ENCODE measurements at places on chromosomes 1 and 21. TPM values are rescaled to one million over a fixed set of nuclear protein-coding genes. Genes with fewer than 3 reads are reported as not detected.

RCOR3 gene
- 78.3 TPM for total RNA-seq

DNA sequence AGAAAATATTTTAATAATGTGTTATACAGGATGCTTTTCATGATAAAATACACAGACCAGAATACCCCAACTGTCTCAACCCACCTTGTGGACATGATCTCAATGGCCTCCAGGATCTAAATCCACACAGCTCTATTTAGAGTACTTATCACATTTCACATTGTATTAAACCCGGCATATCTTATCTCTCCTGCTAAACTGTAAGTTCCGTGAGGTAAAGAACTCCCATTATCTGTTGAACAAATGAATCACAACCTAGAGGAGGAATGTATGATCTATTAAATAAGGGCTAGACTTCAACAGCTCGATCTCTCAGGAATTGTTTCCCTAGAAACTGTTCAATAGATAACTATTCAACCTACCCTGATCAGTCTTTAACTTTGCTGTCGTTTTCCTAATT lies 6.9 kb downstream of the ETV3 start:
- peaks cover 6% of the 10 kb centered on the region for H3K4me1 ChIP-seq
- no peak overlapping the region for H3K4me3 ChIP-seq
- peaks cover 14% of the 10 kb centered on the region for H3K36me3 ChIP-seq
- H3K27ac ChIP-seq: no peak overlapping the region
- no peak for DNase-seq

DNA sequence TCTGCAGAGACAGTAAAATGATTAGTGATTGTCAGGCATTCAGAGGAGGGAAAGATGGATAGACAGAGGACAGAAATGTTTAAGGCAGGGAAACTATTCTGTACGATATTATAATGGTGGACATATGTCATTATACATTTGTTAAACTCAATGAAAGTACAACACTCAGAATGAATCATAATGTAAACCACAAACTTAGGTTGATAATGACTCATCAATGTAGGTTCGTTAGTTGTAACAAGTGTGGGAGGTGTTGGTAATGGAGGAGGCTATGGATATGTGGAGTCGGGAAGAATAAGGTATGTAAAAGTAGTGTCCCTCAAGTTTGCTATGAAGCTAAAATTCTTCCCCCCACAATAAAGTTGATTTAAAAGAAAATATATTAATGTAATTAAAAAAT lies 455.0 kb downstream of the BRINP3 start:
- DNase-seq: no peak
- no peaks in the 10 kb centered on the region for H3K36me3 ChIP-seq
- no peak overlapping the region for H3K4me3 ChIP-seq
- no peak overlapping the region for H3K27ac ChIP-seq

TIE1 gene
- 21.7 TPM for total RNA-seq

DNA sequence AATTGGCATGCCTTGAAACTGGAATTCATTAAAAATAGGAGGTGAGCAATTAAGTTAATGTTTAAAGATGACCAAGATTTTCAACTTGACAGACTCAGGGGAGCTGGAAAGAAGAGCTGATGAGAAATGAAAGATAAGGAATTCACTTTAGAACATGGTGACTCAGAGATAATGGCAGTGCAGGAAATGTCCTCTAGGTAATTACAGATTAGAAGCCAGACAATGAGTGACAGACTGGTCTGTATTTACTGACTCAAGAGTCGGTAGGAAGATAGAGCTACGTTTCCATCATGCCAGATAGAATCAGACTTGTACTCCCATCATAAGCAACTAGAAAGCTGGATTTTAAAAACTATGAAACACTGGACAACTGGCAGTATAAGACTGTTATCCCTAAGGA lies 151.6 kb downstream of the AJAP1 start:
- no peaks in the 10 kb centered on the region for H3K4me1 ChIP-seq
- H3K27me3 ChIP-seq: no peaks in the 10 kb centered on the region
- H3K4me3 ChIP-seq: no peak overlapping the region
- H3K27ac ChIP-seq: no peak overlapping the region

GRCh38 chr1:151760597-151761385 lies 2.5 kb downstream of the MRPL9 start:
- DNase-seq: no peak
- H3K27me3 ChIP-seq: no peaks in the 10 kb centered on the region
- H3K4me1 ChIP-seq: peaks cover 4% of the 10 kb centered on the region
- H3K27ac ChIP-seq: no peak overlapping the region

- no peak overlapping the region for H3K27ac ChIP-seq
- no peaks in the 10 kb centered on the region for H3K27me3 ChIP-seq
- no peaks in the 10 kb centered on the region for H3K36me3 ChIP-seq
- DNase-seq: peak; percentile 69
Observed at GRCh38 chr21:34603002-34603709, 11.8 kb downstream of the RCAN1 start.

LCE3C gene
- not detected for total RNA-seq

DNA sequence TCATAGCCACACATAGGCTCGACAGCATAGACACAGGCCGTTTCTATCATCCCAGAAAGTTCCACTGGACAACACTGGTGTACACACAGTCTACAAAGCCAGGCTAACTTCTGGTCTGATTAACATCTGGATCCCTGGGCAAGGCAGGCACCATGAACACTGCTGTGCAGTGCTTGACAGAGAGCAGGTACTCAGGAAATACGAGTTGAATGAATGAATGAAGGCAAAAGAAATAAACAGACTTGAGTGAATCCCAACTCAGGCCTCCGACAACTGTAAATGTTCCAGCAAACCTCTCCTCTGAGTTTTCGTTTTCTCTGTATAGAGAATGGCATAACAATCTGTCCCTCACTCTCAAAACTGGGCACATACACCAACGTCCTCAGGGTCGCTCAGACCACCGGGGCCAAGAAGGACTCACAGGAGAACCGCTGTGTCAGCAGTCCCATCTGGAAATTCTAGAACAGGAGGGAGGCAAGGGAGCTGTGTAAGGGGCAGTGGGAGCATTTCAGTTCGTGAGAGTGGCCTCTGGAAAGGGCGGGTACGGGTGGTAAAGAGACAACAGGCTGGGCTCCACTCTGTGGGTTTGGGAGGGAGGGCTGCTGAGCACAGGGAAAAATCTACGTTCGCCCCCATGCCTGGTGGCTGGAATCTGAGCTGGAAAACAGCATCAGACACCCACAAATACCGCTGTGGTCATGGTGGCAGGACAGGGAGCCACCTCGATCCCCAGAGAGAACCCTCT lies 15.1 kb upstream of the ECE1 start:
- H3K27me3 ChIP-seq: no peaks in the 10 kb centered on the region
- no peak for DNase-seq
- H3K36me3 ChIP-seq: no peaks in the 10 kb centered on the region

FYB2 gene
- 7.8 TPM for total RNA-seq

GRCh38 chr1:100703716-100704115 lies 15.8 kb upstream of the VCAM1 start:
- H3K27me3 ChIP-seq: no peaks in the 10 kb centered on the region
- H3K36me3 ChIP-seq: no peaks in the 10 kb centered on the region
- no peaks in the 10 kb centered on the region for H3K4me1 ChIP-seq
- no peak overlapping the region for H3K4me3 ChIP-seq

- H3K4me1 ChIP-seq: no peaks in the 10 kb centered on the region
- H3K4me3 ChIP-seq: no peak overlapping the region
- no peaks in the 10 kb centered on the region for H3K27me3 ChIP-seq
- H3K27ac ChIP-seq: no peak overlapping the region
- no peak for DNase-seq
- H3K36me3 ChIP-seq: no peaks in the 10 kb centered on the region
Observed at GRCh38 chr1:170424346-170424745, 107.6 kb upstream of the GORAB start.
